NCI-H2029 (cell line): ENCODE measurements at places on chromosomes 2 and 18.

GRCh38 chr18:45116116-45116515 is 435.4 kb downstream of the SETBP1 start:
- DNase-seq: no peak

GRCh38 chr2:60972889-60973656 is 44.4 kb upstream of the PEX13 start:
- DNase-seq: no peak

- no peak for DNase-seq
Measured at GRCh38 chr18:388200-388599, 112.3 kb downstream of the COLEC12 start.

DNA sequence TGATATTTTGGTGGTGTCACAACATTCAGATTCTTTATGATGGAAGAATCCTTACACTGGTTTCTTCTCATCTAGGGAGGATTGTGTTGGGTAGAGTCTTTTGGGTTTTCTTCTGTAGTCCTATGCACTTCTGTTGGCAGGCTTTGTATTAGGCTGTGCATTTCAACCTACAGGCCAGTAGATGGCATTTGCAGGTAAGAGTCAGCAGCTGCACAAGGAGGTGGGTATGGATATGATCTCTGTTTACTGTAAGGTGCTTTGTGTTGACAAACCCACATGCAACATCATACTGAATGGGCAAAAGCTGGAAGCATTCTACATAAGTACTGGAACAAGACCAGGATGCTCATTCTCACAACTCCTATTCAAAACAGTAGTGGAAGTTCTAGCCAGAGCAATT is 656.8 kb downstream of the METTL4 start:
- no peak for DNase-seq

DNA sequence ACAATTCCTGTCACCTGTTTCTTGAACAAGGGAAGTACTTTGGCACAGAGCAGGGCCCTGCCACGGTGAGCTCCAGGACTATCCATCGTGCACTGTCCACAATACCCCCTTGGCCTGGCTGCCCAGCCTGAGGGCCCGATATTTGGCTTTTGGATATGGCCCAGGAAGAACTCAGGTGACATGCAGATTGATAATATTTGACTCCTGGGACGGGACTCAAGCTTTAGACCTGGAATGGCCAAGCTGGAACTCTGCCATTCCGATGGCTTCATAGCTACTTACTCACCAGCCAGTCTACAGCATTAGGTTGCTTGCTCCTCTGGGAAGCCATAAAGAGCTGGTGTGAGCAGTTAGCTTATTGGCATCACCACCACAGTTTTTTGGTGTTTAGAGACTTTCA is 26.6 kb downstream of the EML6 start:
- DNase-seq: no peak

GRCh38 chr2:61906186-61906470 is 654 bp downstream of the COMMD1 start:
- DNase-seq: no peak

- no peak for DNase-seq
Measured at GRCh38 chr18:44958040-44958439, 277.4 kb downstream of the SETBP1 start.

DNA sequence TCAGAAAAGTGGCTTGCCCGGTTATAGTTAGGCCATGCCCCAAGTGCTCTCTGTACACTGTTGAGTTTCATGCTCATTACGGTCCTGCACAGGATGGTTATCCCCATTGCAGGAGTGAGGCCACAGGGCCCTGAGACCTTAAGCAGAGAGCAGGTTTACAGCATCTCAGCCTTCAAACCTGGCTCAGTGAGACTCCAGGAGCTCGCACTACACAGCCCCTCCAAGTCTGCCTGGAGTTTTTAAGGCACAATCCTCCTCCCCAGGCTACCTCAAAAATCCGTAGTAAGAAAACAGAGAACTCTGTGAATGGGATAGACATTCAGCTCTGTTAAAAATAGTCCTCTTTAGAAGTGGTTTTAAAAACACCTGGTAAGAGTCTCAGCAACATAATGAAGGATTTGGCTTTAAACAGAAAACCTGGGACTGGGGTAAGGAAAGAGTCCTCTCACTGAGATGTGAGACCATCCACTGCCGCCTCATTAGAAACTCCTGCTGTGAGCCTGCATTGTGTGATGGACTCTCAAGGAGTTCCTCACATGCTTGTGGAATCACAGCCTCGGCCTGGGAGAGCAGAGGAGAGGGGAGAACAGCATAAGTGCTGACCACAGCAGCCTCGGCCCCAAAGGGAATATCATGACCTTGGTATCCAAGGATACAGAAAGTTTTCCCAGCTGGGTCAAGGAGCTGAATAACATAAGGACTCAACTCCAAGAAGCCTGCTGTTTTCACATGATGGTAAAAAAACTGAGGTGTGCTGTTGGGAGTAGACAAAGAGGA is 214.8 kb downstream of the ATAD2B start:
- DNase-seq: no peak

- DNase-seq: no peak
Measured at GRCh38 chr18:58288921-58289797, 245.1 kb downstream of the NEDD4L start.

DNA sequence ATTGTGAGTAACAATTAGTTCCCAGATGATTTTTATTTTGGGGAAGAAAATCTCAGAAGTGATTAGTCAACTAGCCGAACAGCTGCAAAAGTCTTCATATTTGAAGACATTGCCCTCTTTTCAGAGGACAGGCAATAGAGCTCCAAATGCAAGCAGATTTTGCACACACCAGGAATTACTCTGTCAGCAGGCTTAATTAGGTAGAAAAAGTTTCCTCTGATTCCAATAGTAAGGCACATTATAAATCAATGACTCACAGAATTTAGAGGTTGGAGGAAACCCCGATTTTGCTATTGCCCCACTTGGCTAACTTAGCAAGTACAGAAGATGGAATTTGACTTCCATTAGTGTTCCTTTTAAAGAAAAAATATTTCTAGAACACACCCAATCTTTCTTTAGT is 30.7 kb upstream of the SCN1A start:
- no peak for DNase-seq
